ENCODE measurements at places on chromosomes 12 and 14. TPM values are rescaled to one million over a fixed set of nuclear protein-coding genes. Genes with fewer than 3 reads are reported as not detected.

GRCh38 chr14:53386362-53386761, 233.2 kb upstream of the DDHD1 start:
- ATAC-seq = no peak

- no peak for ATAC-seq
Observed at GRCh38 chr12:73964641-73965040, 573.0 kb upstream of the ATXN7L3B start.

DNA sequence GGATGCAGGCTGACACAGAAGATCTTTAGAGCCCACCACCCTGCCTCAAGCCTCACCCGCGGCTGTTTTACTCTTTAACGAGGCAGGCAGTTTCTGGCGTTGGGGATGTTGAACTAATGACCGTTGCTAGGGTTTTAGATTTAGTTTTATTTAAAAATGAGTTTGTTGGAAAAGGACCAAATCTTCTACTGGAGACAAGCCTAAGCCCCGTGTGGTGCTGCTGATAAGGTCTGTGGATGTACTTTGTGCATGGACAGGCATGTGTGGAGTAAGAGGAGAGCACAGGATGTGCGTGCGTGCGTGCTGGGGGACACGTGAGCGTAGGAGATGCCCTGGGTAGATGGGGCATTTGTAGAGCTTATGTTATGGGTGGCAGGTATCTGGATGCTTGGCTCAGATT, 5.7 kb downstream of the NTF3 start:
- no peak for ATAC-seq

DNA sequence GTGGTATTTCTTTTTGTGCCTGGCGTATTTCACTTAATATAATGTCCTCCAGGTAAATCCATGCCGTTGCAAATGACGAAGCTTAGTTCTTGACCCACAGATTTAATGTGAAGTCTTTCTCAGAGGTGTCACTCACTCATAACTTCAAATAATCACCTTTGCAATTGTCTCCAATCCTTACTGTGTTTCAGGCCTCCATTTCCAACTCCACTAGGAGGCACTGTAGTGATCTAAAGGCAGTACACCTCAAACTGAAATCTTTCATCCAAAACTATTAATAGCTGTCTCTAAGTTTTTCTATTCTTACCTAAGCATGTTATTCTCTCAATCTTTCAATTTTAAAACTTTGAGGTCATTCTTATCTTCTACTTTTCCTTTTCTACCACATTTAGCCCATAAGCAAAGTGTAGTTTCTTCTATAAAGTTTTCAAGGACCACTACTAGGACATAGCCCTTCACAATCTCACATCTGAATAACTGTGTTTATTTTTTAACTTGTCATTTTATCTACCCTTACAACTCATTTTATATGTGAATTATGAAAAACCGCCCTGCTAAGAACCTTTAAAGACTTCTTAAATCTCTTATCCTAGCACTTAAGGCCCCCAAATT, 25.5 kb upstream of the FBXO34 start:
- peak; percentile 32 for ATAC-seq

DNA sequence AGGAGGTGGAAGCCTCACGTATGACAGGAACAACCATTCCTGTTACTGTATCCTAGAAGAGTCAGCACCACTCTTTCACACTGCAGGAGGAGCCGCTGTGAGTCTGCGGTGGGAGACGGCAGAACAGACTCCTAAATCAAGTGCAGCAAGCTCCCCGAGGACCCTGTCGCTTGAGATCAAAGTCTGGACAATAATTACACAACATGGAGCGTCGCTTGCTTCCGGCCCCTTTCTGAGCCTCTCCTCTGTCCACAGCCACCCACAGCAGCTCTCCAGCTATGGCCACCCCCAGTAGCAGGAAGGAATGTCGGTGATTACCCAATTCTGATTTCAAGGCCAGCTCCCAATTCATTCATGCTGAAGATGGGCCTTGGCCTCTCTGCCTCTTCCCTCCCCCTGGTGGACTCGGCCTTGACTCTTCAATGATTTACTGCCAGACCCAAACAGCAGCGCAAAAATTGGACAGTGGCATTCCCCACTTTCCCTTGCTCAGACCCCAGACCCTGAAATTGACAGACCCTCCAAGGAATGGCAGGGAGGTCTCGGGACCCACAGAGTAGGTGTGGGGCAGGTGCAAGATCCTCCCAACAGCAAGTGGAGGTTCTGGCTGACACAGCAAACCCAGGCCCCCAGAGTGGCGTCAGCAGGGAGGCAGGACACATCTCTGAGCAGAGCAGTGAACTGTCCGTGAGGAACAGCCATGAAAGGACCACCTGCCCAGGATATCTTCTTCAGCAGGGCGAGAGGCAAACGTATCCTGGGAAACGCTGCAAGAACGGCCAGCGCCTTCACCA, 272.7 kb upstream of the DIO3 start:
- no peak for ATAC-seq

DNA sequence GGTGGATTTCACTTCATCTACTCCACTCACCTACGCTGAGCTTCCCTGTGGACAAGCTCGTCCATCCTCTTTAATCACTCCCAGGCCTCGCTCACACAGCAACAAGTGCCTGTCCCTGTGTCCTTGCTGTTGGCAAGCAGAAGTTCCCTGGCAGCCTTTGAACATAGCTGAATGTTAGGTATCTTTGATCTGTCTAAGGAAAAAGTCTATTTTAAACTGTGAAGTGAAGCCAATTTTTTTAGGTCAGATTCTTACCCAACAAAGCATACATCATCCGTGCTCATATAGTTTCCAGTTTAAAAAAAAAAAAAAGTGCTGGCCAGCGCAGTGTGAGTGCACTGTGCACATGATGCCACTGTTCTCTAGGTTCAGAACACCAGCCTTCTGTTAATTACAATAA, 36.3 kb downstream of the PPP2R5C start:
- no peak for ATAC-seq

GRCh38 chr12:2170376-2170775, 117.6 kb downstream of the CACNA1C start:
- ATAC-seq = no peak

DNA sequence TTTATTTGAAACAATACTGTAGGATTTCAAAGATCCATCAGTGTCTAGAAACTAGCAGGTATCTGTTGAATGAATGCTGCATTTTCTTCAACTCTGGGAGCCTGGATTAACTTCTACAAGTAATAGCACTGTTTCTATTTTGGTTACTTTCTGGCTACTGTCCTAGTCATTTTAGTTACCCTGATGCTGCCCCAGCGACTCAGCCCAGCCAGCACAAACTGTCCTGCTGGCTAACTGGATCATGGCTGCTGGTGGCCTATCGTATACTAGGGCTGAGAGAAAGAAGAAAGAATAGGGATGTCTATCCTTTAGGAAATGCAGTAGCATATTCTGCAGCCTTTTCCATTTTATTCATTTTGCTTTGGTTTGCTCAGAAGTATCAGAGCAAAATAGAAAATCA, 53.9 kb downstream of the NTN4 start:
- ATAC-seq = no peak

- no peak for ATAC-seq
Observed at GRCh38 chr12:58051378-58051777, 110.0 kb downstream of the ATP23 start.

The PKP2 gene
- total RNA-seq = 13.7 TPM

The NR4A1 gene
- 2.0 TPM for total RNA-seq

The MIP gene
- not detected for total RNA-seq

The DPY19L2 gene
- 0.80 TPM for total RNA-seq

DNA sequence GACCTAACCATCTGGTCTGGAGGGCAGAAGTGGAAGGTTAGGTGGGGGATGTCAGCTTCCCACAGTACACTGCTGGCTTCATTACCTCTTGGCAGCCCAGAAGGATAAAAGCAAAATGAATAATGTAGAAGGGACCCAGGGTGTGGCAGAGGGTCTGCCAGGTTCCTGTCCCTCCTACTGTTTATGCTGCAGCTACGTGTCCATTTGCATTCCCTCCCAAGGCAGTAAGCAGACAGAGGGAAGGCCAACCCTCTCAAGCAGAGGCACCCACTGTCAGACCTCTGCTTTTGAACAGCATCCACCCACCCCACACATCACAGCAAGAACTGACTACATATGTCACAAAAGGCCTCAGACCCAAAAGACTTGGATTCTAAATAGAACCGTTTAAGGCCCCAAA, 19.4 kb downstream of the MAX start:
- ATAC-seq = no peak

GRCh38 chr12:119372540-119372939, 38.0 kb downstream of the CCDC60 start:
- ATAC-seq = no peak

The CLEC6A gene
- total RNA-seq = not detected

- no peak for ATAC-seq
Observed at GRCh38 chr12:107243341-107243740, 150.0 kb upstream of the CRY1 start.

The CACNA1C gene
- 1.1 TPM for total RNA-seq

The ABHD4 gene
- total RNA-seq = 31.0 TPM

DNA sequence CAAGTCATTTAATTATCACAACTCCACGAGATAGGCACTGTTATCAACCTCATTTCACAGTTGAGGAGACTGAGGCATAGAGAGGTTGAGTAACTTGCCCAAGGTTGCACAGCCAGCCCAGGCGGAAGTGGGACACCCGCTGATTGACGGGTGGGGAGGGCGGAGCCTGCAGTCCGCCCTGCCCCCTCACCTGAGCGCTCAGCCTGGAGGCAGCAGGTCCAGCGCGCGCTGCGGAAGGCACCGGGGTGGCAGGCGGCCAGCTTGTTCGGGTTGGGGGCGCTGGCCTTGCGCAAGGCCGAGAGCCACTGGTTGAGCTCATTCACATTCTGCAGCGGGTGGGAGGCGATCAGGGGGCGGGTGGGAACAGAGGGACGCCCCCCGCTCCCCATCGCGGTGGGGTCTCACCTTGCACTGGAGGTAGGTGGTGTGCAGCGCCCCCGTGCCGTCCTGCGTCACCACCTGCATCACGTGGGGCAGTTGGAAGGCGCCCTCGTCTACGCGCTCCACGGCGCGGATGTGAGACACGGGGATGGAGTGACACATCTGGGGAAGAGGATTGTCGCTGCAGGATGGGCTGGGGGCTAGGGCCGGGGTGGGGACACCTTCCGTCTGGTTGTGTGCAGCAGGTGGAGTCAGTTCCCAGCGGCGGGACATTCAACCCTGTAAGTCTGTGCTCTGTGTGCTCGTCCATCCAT, 31.7 kb downstream of the RASAL1 start:
- ATAC-seq = peak; percentile 70

The RHEBL1 gene
- 0.44 TPM for total RNA-seq

DNA sequence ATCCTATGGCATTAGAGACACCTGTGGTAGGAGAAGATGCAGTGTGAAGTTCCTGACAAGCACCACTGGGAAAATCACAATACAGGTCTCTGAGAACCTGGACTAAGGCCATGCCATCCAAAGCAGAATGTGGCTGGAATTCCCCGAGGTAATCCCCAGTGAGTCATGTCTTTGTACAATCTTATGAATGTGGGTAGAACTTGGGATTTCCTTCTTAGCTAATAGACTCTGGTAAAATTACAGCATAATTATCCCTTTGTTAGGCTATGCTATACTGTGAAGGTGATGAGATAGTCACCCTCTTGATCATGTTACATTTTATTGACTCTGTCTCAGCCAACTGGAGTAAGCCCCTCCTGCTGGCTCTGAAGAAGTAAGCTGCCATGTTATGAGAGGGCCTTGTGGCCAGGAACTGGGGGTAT, 224.3 kb upstream of the DCN start:
- peak; percentile 97 for ATAC-seq

GRCh38 chr12:21476949-21477348, 24.5 kb downstream of the RECQL start:
- no peak for ATAC-seq

DNA sequence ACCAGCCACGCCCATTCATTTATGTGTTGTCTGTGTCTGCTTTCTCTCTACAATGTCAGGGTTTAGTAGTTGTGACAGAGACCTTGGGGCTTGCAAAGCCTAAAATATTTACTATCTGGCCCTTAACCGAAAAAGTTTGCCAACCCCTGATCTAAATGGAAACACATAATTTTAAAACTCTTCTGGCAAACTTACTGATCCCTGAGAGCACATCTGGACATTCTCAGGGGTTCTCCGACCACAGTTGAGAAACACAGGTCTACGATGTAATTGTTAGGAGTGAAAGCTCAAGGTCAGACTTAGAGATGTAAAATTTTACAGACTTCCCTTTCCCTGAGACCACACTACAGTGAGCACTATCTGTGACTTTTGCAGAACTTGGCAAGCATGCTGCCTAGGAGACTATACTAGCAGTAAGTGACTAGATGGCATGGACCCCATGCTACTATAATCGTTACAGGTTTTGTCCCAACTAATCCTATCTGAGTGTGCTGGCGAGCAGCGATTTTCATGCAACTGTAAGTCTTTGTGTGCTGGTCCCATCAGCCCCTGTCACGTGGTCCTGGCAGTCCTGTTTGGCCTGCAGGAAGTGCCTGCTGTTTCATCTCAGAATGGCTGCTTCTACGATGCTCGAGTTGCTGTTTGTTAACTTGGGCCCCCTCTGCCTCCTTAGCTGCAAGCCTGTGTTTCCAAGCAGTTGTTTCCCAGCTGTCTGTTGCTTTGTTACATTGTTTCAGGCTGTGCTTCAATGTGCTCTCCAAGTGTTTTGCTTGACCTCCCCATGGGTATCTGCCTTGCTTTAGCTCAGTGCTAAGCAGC, 21.6 kb downstream of the TMTC2 start:
- no peak for ATAC-seq

GRCh38 chr12:68865399-68866164, 57.6 kb downstream of the MDM2 start:
- ATAC-seq = no peak

DNA sequence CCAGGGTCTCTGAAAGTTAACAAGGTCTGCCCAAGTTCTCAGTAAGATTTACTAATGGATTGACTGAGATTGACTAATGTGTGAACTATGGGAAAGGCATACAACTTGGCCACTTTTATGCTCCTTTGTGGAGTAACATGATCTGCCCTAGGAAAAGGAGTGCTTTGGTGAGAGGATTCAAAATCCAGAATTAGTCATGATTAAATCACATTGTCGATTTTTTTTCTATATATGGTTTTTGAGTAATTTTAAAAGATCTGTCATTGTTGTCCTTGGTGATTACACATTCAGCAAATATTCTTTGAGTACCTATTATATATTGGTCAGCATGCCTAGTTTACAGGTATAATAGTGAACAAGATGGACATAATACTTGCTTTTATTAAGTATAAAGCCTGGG, 147.7 kb upstream of the SYT10 start:
- ATAC-seq = no peak

GRCh38 chr12:19553175-19553574, 113.9 kb downstream of the AEBP2 start:
- ATAC-seq = no peak

The A2M gene
- 86.9 TPM for total RNA-seq

- ATAC-seq = no peak
Observed at GRCh38 chr12:100123316-100124095, 19.2 kb downstream of the BLTP3B start.

The KLRG1 gene
- 0.48 TPM for total RNA-seq

- no peak for ATAC-seq
Observed at GRCh38 chr14:66487164-66487563, 993 bp downstream of the CCDC196 start.
